Prostate gland (tissue), 2 donors: ENCODE measurements at places on chromosomes 7 and 10. TPM values are rescaled to one million over a fixed set of nuclear protein-coding genes. Genes with fewer than 3 reads are reported as not detected.

DNA sequence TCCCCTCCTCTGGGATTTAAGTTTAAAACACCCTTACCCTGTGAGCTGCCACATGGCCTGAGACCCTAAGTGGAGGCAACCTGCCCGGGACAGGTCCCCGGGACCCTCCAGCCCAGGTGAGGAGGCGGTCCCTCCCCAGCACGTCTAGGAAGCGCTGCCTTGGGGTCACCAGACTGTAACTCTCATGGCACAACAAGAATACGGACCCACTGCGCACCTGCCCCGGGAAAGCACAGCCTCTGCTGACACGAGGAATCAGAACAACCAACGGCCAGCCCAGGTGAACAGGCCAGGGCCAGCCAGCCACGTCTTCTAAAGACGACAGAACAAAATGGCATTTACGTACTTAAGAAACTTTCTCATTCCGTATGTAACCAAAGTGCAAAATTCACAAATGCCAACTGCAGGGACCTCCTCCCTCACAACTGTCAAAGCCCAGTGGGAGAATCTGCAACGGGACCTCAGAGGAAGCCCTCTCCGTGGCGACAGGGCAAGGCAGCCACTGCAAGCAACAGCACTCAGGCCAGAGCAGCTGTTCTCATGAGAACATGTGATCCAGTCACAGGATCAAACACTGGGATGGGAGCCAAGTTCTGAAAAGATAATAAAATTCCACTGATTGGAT lies 208.4 kb downstream of the DIP2C start:
- DNase-seq: no peak

- DNase-seq: no peak
Observed at GRCh38 chr7:17986851-17987250, 40.8 kb downstream of the PRPS1L1 start.

DNA sequence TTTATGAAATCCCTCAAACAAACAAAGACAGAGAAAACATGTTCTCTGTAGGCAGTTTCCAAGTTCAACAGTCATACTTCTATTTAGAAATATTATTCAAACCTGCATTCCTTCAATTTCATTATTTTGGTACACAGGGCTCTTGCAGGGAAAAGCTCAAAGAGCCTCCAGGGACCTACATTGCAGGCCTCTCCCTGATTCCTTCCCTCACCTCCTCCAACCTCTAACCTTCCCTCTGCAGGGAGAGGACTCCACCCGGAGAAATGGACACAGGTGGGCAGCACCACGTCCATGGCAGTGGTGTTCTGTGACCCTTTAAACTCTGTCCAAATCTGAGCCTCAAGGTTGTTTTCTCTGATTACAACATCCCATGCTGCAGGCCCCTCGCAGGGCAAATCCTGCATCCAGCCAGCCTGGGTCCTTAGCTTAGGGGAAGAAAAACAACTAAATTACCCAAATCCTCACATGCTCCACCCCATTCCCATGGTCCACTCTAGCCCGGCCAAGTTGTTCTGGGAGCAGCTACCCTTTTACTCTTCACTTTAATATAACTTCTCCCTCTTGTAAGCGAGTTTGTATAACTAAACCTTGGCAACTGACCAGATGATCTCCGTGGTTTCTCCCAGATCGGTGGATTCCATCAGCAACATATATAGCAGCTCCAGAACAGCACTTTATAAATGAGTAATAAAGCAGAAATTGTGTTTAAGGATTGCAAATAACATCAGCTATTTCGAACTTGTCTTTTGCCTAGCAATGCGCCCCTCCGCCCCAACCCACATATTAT lies 129.8 kb downstream of the CUBN start:
- no peak for DNase-seq

GRCh38 chr10:14371581-14371980 lies 40.9 kb upstream of the FRMD4A start:
- no peak for DNase-seq

DNA sequence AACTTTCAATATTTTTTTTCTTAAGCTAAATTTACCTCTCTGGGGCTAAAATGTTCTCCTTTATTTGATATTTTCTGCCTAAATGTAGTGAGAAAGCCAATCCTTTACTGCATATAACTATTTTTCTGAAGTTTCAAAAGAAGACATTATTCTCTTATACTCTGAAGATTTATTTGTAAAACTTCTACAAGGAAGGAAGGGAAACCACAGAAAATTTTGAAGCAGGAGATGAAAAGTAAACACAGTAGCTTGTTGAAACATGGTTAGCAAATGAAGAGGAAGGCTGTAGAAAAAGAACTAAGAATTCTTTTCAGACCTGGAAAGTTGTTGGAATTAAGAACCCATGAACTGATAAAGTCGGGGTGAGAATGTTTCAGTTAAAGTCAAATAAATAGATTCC lies 330.3 kb downstream of the HGF start:
- no peak for DNase-seq

GRCh38 chr7:95126053-95126709 lies 198.2 kb downstream of the PON1 start:
- DNase-seq: no peak

DNA sequence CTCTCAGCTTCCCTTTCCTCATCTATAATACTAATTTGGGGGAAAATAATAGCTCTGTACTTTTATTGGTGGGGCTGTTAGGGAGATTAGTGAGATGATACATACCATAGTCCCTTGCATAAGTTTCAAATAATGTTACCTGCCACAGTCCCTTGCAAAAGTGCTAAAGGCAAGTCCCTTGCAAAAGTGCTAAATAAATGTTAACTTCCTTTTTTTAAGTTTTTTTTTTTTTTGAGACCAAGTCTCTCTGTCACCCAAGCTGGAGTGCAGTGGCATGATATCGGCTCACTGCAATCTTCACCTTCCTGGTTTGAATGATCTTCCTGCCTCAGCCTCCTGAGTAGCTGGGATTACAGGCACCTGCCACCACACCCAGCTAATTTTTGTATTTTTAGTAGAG lies 43.4 kb upstream of the SRGN start:
- DNase-seq: no peak

- DNase-seq: no peak
Observed at GRCh38 chr7:29095631-29096445, 50.5 kb downstream of the CPVL start.

- DNase-seq: no peak
Observed at GRCh38 chr7:99525713-99526440, 21.4 kb downstream of the ZKSCAN5 start.

DNA sequence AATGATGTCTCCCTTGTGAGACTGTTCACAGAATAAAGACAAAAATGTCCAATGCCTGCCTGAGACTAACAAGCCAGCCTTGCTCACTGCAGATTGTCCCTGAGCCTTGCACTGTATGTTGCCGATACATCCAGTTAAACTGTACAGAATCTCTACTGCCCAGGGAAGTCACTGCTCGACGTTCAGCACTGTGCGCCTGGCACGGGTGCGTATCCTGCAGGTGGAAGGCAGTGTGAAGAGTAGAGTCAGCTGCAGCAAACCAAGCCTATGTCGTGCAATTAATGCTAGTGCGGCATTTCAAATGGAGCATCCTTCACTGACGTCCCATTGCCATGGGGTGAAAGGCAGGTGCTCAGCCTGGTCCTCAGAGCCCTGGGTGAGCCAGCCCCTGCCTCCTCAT lies 132.9 kb downstream of the TNS3 start:
- no peak for DNase-seq

DNA sequence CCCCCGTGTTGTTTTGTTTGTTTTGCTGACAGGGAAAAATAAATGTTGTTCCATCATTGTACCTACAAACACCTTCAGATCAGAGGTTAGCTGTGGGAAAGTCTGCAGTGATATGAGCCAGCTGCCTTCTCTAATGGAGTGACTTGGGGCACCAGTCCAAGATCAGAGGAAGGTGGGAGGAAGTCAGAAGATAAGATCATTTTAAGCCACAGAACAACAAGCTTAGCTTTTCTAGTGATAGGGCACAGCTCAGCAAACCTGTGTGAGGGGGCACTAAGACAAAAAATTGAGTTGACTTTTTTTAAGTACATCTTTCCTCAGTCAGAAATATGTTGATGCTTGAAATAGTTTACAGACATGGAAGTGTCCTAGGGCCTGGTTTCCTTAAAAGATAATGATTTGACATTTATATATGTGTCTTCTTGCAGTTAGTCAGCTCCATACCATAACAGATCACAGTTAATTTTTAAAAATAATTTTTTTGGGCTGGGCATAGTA lies 240.3 kb upstream of the KAT6B start:
- DNase-seq: peak; percentile 20

GRCh38 chr10:4688168-4688567 lies 137.8 kb upstream of the AKR1E2 start:
- DNase-seq: no peak

GRCh38 chr10:26486990-26487850 lies 49.1 kb downstream of the APBB1IP start:
- DNase-seq: no peak

DNA sequence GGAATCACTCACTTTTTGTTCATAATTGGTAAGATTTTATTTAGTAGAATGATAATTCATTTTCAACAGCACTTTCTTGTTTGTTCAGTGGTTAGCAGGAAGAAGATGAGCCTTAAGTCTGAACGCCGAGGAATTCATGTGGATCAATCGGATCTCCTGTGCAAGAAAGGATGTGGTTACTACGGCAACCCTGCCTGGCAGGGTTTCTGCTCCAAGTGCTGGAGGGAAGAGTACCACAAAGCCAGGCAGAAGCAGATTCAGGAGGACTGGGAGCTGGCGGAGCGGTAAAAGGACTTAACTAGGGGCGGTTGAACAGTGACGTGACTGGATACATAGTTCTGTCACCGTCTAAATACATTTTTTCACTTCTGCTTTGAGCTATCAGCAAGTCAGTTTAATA lies 31.3 kb downstream of the RABGEF1 start:
- no peak for DNase-seq

The LIPK gene
- not detected for total RNA-seq

The KAZALD1 gene
- 9.8 TPM for total RNA-seq

The ICA1 gene
- 51.0 TPM for total RNA-seq

The CCL26 gene
- total RNA-seq: not detected

The CAMK2B gene
- total RNA-seq: 5.7 TPM

The SOSTDC1 gene
- 2.3 TPM for total RNA-seq

The MRC1 gene
- total RNA-seq: 3.1 TPM
